ENCODE measurements at places on chromosomes 1 and 21.

DNA sequence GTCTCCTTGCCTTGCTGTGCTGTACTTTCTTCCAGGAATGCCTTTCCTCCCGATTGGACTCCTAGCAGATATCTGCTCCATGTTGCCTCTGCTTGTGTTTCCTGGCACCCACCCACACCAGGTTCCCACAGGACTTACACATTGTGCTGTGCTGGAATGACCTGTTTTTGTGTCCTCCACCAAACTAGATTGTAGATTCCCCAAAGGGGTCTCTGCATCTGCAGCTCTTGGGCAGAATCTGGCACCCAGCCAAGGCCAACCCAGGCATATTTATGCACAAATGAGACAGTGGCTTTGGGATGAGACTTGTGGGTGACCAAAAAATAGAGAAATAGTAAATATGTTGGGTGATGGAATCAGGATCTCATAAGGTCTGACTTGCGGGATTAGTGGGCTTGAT lies 278.2 kb downstream of the RRAGC start:
- no peak for DNase-seq

DNA sequence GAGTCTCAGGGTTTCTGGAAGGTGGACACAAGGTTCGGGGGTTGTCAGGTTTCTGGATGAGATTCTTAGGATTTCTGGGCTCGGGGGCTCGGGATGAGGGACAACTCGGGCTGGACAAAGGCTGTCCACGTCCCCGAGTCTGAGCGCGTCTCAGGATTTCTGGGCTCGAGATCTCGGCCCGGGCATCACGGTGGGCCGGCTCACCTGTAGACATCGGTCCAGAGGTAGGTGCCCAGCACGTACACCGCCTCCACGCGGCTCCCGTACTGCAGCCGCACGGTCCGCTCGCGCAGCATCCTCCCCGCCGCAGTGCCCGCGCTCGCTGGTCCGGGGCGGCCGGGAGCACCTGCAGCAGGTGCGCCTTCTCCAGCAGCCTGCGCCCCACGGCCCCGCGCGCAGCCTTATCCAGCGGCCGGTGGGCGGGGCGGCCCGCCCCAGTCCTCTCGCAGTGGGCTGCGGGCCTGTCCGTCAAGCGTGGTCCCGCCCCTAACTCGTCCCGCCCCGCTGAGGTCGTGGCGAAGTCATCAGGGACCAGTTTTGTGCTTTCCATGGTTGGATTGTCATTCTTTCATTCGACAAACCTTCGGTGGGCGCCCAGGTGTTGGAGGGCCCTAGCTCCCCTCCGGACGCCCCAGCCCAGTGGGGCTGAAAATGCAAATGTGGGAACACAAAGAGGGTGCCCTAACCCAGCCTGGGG lies at the start of gene PADI2:
Gene PADI2 (minus strand): TSS at position 376 of the 697 bp plus-strand sequence. CDS start 80 bp downstream, at position 296.
- DNase-seq: no peak

DNA sequence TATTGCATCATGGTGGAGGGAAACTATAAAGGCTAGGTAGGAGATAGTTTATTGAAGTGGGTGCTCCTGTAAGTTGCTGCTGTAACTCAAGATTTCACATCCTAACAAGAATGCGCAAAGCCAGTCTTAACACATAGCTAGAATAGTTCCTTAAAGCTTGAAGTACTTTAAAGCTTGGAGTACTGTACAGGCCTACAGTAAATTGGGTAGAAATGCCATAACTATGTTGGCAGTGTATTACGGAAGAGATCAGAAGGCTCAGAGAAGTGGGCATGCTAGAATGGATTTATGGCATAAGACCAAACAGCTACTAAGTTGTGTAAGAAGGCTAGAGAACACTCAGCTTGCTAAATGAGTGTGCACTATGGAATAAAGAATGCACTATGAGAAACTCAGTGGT lies 44.5 kb downstream of the DMRTA2 start:
- DNase-seq: no peak

- no peak for DNase-seq
These were observed 10.7 kb downstream of the MYSM1 start for GRCh38 chr1:58689167-58689566.

- no peak for DNase-seq
These were observed 45.3 kb downstream of the F3 start for GRCh38 chr1:94496076-94496755.

- DNase-seq: no peak
These were observed 129.8 kb upstream of the SAMSN1 start for GRCh38 chr21:14675774-14676530.

DNA sequence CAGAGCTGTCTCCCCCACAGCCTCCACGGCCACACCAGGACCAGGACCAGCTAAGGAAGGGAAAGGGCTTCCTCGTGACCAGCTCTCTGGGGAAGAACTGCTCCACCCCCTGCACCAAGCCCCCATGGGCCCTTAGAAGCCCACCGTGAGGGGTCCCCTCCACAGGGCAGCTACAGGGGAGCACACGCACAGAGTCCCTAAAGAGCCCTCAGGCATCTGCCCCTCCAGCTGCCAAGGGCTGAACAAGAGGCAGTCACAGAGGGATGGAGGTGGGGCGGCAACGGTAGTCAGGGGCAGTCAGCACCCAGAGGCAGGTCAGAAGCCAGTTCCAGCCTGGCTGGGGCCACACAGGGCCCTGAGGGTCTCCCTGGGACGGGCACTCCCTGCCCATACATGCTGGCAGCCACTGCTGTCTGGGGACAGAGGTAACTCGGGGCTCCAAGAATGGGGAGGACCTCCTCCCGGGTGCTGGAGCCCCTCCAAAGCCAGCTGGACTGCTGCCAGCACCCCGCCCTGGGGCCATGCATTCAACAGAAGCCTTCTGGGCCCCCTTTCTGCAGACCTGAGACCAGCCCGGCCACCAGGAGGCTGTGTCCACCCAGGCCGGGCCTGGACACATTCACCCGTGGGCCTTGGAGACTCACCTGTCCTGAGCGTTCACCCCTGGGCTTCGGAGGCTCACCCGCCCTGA lies 18.7 kb downstream of the SLC19A1 start:
- DNase-seq: no peak

- DNase-seq: no peak
These were observed 6.6 kb downstream of the LRRN2 start for GRCh38 chr1:204678721-204679475.

DNA sequence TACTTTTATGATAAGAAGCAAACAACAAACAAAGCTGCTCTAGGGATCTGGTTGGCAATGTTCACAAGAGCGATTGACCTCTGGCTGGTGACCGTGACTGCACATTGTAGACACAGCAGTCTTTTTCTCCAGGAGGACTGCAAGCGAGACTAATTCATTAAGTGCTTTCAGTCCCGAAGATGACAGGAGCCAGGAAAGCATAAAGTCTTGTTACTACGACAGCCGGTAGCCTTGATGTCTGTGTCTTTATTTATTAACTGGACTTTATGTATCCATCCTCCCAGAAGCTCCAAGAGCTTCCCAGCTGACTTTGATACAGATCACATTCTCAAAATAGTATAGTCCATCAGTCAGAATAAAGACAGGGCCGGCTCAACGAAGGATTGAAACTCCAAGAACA lies 18.2 kb downstream of the FAM163A start:
- no peak for DNase-seq

DNA sequence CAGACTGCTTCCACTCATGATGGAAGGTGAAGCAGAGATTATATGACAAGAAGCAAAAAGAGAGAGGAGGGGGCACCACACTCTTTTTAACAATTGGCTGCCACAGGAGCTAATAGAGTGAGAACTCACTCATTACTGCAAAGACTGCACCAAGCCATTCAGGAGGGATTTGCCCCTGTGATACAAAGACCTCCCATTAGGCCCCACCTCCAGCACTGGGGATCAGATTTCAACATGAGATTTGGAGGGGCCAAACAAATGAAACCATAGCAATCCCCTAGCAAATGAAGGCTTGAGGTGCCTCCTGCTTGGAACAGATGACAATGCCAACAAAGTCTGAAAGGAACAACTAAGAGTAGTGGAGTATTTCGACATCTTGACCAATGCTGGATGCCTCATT lies 122.5 kb upstream of the COA6 start:
- DNase-seq: no peak

Data from LHCN-M2 (cell line).